ENCODE measurements at places on chromosomes 2 and 18.

- DNase-seq, result no peak
Observed at GRCh38 chr2:26185304-26185928, 12.5 kb downstream of the GAREM2 start.

- DNase-seq, result no peak
Observed at GRCh38 chr2:236731767-236732580, 162.3 kb downstream of the ACKR3 start.

- DNase-seq, result no peak
Observed at GRCh38 chr2:217658806-217659205, 344.0 kb downstream of the TNS1 start.

GRCh38 chr18:3816610-3817363 is 366.8 kb downstream of the TGIF1 start:
- DNase-seq, result no peak

GRCh38 chr2:24891201-24891600 is 28.8 kb downstream of the ADCY3 start:
- DNase-seq, result no peak

DNA sequence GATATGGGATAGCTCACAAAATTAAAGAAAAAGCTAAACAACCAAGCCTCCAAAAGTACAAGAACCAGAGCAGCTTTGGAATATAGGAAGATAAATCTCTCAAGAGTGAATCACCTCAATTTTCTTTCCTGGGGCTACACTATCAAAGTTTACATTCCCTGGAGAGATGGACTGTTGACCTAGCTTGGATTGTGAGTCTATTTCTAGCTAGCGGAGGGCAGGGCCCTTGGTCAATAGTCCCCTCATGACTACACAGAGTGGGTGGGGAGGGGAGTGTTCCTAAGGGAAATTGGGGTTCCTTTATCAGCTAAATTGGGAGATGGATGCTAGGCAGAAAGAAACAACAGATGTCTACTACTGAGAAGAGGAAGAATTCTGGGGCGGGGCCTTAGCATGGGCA is 29.9 kb upstream of the EIF2AK3 start:
- no peak for DNase-seq

- DNase-seq, result no peak
Observed at GRCh38 chr18:24632158-24632988, 171.9 kb downstream of the HRH4 start.

DNA sequence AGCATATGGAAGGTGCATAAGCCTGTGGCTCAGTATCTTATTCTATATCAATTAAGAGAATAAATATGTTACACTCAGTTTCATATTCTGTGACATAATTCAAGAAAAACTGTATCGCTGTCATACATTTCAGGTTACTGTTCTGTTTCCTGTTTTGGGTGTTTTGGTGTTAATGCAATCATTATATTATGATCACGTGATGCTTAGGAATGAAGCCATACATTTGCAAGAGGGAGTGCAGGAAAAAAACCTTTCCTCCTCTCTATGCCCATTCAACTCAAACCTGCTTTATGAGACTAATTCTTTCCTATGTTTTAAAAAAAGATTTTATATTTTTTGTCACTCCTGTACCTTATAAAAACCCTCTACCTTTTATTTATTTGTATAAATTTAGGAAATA is 120.8 kb upstream of the DDX18 start:
- no peak for DNase-seq

- peak; percentile 15 for DNase-seq
Observed at GRCh38 chr2:148876202-148876594, 1.2 kb downstream of the KIF5C start.

DNA sequence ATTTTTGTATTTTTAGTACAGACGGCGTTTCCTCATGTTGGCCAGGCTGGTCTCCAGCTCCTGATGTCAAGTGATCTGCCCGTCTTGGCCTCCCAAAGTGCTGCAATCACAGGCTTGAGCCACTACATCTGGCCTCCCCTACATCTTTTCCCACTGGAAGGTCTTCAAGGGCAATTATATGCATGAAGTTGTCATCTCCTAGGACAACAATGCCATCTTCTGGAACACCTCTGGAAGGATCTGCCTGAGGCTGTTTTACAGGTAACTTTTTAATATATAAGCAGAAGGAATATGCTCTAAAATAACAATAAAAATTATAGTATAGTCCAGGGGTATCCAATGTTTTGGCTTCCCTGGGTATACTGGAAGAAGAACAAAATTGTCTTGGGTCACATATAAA is 321.4 kb downstream of the AFF3 start:
- DNase-seq, result no peak

- no peak for DNase-seq
Observed at GRCh38 chr2:861655-862354, 88.8 kb upstream of the SNTG2 start.

GRCh38 chr2:105411720-105412407 is 13.0 kb upstream of the FHL2 start:
- DNase-seq, result no peak

DNA sequence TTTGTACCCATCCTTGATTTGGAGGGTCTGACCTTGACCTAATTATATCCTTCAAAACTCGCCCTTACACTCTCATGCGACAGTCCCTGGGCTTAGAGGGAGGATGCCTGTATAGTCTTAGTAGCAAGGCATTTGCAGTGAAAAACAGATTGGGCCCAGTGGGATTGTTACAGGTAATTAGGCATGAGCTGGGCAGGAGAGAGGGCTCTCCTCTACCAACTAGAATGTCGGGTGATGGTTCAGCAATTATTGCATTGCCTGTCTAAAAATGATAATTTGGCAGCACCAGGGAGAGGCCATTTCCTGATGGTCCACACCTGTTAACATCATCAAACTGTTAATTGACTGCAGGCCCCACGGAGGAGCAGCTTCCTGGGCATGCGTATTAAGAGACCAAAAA is 32.4 kb downstream of the COMMD1 start:
- DNase-seq, result no peak

- DNase-seq, result peak; percentile 32
Observed at GRCh38 chr2:24586955-24587354, 95.9 kb downstream of the NCOA1 start.
